ENCODE measurements at places on chromosomes 1 and 21. TPM values are rescaled to one million over a fixed set of nuclear protein-coding genes. Genes with fewer than 3 reads are reported as not detected.

Gene SPAG17
- 7.8 TPM for polyA plus RNA-seq

Gene HLX
- polyA plus RNA-seq: 9.4 TPM

DNA sequence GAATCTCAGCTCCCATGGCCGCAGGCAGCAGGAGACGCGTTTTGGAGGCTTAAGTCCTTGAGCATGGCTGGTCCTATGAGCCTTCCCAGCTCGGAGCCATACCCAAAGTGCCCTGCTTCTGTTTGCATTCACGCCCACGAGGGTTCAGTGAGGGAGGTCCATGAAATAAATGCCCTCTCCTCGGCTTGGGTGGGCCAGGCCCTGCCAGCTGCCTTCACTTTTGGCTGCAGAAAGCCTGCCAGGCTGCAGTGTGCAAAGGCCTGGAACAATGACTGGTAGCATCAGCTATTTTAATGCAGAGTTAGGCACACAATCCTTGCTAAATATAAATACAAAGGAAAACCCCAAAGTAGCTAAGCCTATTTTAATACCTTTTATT, 49.4 kb downstream of the H3-3A start:
- DNase-seq: no peak

- no peak for DNase-seq
Measured at GRCh38 chr1:207820568-207821463, 69.0 kb downstream of the CD46 start.

DNA sequence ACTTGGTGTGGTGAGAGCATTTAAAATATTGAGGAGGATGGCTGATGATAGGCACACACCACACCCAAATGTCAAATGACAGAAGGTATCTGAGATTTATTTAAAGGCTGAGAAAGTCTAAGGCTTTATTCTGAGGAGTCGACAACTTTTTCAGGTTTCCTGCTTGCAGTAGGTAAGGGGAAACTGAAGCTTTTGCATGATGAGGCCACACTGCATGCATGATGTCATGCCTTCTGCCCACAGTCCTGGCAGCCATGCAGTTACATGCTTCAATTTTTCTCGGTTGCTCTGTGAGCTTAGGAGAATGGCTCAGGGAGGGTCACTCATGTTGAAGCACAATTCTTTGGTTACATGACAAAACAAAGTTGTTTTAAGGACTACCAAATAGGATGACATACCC, 7.0 kb downstream of the OSCP1 start:
- DNase-seq: no peak
